ENCODE measurements at places on chromosomes 11 and 22.

GRCh38 chr11:113373306-113373705 is 14.3 kb upstream of the ANKK1 start:
- no peak for DNase-seq

GRCh38 chr11:128525411-128526243 is 61.7 kb downstream of the ETS1 start:
- peak; percentile 75 for DNase-seq

- DNase-seq: no peak
Measured at GRCh38 chr11:825366-826226, 2.1 kb upstream of the CRACR2B start.

DNA sequence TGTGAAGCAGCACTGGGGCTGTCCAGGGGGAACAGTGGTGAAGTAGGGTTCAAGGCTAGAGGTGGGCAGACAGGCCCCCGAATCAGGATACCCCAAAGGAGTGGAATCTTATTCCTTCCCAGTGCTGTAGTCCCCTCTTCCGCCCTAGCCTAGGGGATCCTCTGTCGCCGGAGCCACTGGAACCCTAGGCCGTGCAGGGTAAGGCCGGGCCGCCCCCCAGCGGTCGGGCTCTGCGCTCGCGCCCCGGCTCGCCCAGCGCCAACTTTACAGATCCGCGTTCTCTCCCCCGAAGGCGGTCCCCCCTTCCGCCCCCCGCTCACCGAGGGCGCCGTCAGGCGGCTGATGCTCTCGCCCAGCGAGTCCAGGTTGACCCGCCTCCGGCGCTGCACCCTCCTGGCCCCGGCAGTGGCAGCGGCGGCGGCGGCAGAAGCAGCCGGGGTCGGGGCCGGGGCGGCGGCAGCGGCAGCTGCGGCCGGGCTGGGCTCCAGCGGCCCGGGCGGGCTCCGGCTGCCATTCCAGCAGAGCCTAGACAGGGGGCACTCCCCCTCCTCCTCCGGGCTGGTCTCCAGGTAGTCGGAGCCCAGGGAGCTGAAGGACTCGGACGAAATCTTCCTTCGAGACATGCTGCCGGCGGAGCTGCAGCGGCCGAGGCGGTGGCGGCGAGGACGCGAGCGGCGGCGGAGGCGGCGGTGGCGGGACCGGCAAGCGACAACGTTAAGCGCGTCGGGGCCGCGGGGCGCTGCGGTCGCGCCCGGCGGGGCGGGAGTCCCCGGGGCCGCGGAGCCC is 650 bp downstream of the GUCY1A2 start:
- peak; percentile 71 for DNase-seq

GRCh38 chr11:47914743-47915142 is 65.6 kb upstream of the PTPRJ start:
- no peak for DNase-seq

GRCh38 chr11:102733232-102733875 is 8.6 kb upstream of the MMP8 start:
- DNase-seq: peak; percentile 7

DNA sequence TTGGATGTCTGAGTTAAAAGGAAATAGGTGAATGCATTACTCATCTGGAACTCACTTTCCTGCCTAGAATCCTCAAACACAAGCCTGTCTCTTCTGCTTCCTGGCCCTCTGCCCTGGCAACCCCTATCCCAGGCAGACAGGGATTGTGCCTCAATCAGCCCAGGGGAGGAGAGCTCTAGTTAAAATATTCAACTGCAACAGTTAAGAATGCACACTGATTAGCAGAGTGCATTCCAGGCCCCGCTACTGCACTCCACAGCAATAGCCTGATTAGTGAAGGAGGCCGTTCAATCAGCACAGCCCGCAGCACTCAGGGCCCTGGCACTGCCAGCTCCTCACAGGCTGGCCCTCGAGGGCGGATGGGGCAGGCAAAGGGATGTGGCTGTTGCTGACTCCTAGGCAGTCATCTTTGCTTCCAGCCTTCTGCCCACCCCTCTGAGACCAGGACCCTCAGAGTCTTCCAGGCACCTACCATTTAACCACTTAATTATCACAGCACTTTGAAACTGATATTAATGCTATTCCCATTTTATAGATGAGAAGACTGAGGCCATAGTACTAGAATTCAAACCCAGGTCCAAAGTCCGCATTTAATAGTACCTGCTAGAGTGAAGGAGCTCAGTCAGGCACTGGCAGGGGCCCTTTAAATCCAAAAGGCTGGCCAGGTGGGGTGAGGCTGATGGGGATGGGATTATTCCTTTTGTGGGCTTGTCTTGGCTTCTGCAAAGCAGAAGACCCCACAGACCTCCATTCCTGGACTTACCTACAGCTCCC is 435.3 kb downstream of the SOX6 start:
- DNase-seq: no peak

- DNase-seq: no peak
Measured at GRCh38 chr11:96257972-96258934, 84.7 kb downstream of the MAML2 start.

DNA sequence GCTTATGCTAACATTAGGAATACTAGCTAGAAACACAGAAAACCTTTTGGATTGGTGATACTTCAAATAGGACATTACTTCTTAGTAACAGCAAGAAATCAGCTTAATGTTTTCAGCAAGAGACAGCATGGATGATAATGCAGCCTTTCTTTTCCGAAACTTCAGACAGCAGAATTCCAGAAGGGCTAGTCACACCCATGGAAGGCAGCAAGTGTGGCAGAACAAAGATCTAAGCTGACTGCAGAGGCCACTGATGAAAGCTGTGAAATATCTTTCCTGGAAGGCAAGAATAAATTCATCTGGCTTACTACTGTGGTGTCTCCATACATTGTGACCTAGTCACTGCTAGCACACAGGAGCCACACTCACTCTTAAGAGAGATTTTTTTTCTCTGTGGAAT is 100.3 kb downstream of the CCDC83 start:
- no peak for DNase-seq

DNA sequence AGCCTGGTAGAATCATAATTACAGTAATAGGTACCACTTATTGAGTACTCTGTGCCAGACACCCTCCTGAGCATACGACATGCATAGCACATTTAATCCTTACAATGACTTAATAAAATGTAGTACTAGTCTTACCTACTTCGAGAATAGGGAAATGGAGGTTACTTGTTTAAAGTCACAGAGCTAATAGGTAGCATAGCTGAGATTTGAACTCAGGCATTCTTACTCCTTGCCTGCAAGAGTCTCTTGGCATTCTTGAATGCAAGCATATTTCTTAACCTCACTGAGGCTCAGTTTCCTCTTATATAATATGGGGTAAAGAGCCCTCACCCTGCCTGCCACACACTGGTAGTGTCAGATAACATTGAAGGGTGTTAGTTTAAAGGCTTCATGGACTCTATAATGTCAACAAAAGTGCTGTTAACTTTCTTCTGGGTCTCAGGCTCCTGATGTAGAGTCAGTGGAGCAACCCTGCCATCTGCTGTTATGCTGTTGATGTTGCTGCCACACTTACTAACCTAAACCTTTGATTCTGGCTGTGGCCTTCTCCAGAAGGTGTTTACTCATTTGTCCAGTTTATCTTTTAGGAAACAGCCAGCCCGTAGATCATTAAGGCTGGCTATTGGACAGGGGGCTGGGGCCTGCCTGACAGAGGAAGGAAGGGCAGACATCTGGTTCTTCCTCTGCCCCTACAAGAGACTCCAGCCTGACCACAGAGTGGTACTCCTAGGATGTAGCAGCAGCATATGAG is 18.9 kb downstream of the LIMK2 start:
- DNase-seq: peak; percentile 84

DNA sequence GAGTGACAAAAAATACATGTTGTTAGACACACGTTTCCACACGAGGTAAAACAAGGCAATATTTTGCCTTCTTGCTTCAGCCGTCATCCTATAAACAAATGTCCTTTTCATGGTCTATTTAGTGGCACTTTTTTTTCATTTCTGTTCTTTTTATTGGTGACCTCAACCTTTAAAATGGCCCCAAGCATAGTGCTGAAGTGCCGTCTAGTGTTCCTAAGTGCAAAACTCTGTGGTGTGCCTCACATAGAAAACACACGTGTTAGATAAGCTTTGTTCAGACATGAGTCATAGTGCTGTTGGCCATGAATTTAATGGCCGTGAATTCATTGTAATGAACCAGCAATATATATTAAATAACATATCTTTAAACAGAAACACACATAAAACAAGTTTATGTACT is 15.6 kb downstream of the OVCH2 start:
- no peak for DNase-seq

DNA sequence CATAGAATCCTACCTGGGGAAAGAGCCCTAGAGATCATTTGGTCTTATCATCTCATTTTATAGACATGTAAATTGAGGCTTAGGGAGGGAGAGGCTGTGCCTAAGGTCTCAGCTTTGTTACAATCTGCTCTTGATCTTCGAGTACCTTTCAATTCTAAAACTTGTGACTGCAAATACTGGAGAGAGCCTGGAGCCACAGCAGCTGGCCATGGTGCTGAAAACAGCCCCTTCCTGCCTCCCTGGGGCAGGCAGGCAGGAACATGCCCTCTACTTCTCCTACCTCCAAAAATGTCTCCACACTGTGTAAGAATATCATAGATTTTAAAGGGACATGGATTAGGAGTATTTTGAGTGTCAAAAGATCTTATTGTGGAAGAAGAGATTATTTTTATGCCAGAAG is 52.2 kb downstream of the C22orf42 start:
- no peak for DNase-seq

GRCh38 chr22:42217752-42218280 is 52.6 kb downstream of the TCF20 start:
- no peak for DNase-seq

DNA sequence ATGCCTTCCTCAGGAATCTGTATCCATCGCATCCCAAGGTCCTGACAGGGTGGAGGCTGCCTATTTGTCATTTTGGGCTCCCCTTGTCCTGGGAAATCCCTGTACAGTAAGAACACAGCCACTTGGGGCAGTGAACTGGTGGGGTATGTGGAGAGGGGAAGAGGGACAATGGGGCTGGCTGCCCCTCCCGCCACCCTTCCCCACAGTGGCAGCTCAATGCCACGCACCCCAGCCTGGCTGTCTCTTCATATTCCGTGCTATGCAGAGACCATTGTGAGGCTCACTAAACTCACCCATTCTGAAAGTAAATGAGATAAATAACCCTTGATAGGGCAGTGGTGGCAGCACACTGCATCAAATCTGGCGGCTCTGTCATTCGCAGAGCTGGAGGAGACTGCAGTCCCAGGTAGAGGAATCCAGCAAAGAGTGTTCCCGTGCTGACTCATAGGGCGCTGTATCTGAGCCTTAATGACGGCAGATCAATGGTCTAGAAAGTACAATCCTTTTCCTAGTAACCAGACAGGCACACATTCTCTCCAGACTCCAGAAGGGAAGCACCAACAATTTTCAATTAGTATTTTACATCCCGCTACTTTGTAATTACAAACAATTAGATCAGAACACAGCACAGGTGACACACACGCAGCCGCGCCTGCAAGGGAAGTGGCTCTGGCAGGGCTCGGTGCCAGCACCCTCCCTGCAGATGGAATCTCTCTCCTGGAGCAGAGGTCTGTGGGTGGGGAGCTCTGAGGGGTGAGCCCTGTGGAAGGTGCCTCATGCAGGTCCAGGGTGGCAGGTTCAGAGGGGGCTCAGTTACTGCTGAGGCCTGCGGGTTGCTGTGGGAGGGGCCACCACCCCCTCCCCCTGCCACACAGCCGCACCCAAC is 167.9 kb upstream of the B3GAT1 start:
- DNase-seq: no peak

- DNase-seq: no peak
Measured at GRCh38 chr11:100823360-100823759, 136.3 kb downstream of the ARHGAP42 start.

DNA sequence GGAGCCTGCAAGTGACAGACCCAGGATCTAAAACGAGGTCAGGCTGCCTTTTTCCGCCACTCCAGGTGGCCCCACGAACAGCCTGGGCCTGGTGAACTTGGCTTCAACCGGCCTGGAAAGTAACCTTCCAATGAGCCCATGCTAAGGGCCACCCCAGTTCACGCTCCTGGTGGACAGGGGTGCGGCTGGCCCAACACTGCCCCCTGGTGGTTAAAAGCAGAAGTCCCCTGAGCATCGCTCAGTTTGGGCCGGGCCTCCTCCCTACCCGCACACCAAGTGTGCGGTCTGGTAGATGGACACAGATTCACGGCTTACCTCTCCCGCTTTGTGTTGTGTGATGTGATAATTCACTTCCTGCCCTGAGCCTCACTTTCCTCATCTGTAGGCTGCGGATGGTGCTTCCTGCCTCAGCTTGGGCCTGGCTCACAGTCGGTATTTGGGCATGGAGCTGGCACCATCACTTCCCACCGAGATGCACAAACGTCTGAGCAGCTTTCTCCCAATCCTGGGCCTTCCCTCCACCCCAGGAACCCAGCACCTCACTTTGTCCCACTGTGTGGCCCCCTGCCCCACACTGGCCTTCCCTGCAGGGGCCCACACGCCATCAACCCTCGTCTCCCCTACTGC is 13.7 kb upstream of the SEC14L3 start:
- peak; percentile 72 for DNase-seq

GRCh38 chr11:60931917-60932316 is 7.7 kb downstream of the TMEM132A start:
- DNase-seq: no peak

DNA sequence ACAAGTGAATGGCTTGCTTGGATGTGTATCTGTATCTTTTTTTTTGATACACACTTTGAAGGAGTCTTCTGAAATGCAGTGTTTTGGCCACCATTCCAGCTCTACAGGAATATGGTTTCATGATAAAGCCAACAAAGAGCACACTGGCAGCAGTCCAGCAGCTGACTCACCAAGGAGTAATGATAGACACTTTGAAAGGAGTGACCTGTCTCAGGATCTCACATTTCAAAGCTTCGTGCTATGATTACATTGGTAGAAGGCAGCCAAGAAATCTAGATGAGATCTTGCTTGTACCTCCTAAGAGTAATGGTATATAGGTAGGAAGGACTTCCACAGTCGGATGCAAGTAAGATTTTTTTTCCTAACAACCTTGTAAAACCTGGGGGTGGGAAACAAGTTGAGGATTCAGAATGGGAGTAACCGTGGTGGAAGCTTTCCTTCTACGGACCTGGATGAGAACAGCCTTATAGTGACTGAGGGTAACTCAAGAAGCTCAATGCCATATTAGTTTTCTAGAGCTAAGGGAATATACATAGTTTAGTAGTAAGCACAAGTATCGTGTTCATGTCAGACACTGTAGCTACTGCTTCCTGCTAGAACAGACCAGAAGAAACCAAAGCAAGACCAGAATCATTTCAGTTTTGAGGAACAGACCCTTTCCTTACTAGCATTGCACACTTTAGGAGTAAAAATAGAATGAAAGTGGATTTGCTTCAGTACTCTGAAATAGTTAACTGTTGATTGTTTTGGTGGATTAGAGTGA is 25.0 kb downstream of the MTMR3 start:
- DNase-seq: peak; percentile 31

DNA sequence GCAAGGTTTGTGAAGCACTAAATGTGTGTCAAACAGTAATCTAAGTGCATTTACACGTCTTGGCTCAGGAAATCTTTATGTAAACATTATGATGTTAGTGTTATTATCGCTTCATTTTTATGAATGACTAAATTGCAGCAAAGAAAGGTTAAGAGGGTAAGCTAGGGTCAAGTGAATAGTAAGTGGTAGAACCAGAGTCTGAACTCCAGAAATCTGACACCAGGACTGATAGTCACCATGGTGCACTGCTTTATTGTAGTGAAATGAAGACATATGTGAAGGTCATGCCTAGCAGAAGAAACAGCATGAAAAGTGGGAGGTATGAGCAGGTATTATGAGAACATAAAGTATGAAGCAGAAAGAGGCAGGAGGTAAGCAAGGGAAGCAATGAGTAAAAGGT is 368.7 kb upstream of the TENM4 start:
- DNase-seq: no peak

- DNase-seq: peak; percentile 64
Measured at GRCh38 chr11:118928870-118929500, 3.3 kb upstream of the BCL9L start.

Data from Ammon's horn (tissue), 1 donor.